ENCODE measurements at places on chromosomes 3 and 15.

GRCh38 chr3:102114264-102114979, 265.1 kb downstream of the NFKBIZ start:
- DNase-seq: no peak

DNA sequence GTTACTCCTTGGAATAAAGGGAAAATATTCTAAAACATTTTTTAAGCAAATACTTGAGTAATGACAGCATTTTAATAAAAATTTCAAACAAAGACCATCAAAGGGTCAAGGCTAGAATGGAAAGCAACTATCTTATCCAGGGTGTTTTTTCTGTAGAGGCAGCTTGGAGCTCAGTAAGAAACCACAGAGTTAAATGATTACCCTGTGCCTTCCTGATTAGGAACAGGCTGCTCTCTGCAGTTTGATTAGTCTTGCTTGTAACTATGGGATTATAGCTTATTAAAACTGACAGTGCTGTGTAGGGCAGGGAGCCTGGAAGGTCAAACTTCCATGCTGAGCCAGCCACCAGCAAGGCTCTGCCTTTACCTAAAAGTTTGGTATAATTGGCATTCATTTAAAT, 33.1 kb downstream of the QTRT2 start:
- no peak for DNase-seq

DNA sequence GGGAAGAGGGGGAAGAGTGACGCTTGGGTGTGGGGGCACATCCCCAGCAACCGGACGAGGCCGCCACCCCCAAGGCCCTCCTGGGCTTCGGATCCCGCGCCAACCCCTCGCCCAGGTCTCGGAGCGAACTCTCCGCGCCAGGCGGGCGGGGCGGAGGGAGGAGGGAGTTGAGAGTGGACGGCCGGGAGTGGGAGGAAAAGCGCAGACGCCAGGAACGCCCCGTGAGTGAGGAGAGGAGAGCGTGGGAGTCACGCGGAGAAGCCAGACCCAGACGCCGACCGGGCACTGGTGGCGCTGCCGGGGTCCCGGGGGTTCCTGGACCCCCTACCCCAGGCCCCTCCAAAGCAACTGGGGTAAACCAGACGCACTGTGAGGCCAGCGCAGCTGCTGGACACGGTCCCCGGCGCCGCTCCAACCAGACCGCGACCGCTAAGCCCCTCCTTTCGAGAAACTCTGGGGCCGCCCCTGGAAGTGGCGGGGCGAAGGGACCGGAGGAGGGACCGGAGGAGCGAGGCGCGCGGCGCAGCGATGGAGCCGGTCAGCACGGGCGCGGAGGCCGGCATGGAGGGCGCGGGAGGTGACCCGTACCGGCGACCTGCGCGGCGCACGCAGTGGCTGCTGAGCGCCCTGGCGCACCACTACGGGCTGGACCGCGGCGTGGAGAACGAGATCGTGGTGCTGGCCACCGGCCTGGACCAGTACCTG, at the start of gene EFCC1:
EFCC1 (plus strand) TSS at position 204 of the 705 bp plus-strand sequence; CDS start at position 529, 325 bp downstream.
- peak; percentile 92 for DNase-seq

DNA sequence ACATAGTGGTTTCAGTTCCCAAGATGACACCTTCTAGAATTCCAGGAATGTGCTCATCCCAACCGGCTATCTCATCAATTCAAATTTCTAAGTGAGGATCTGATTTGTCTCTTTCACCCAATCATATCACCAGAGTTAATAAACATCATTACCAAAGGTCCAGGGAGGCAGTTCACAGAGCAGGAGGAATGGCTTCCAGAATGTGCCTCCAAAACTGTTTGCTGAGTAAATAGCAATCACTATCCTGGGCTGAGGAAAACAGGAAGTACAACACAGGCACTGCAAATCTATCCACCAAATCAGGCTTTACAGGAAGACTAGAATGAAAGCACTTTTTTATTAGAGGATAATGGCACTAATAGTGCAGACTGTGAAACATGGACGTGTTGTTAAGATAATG, 61.5 kb downstream of the OSBPL10 start:
- DNase-seq: no peak

- peak; percentile 35 for DNase-seq
These were observed 97.2 kb upstream of the FLNB start for GRCh38 chr3:57910990-57911389.

- peak; percentile 18 for DNase-seq
These were observed 22.2 kb upstream of the DYNC1LI1 start for GRCh38 chr3:32592696-32593353.

DNA sequence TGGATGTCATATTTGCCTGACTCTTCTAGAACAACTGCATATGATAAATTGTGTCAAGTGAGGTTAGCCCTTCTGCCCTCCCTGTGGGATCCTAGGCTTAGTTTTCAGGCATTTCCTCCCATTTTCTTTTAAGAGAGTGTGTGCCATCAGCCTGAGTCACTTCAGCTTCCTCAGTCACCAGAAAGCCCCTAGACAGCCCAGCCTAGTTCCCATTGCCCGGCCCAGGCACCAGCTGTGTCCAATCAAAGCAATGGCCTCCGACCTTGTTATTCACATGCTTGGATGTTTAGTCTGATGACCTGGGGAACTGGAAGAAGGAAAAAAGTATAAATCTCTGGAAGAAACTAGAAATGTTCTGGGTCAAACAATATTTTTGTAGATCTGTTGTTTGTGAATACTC, 221.9 kb upstream of the LRIG1 start:
- no peak for DNase-seq

DNA sequence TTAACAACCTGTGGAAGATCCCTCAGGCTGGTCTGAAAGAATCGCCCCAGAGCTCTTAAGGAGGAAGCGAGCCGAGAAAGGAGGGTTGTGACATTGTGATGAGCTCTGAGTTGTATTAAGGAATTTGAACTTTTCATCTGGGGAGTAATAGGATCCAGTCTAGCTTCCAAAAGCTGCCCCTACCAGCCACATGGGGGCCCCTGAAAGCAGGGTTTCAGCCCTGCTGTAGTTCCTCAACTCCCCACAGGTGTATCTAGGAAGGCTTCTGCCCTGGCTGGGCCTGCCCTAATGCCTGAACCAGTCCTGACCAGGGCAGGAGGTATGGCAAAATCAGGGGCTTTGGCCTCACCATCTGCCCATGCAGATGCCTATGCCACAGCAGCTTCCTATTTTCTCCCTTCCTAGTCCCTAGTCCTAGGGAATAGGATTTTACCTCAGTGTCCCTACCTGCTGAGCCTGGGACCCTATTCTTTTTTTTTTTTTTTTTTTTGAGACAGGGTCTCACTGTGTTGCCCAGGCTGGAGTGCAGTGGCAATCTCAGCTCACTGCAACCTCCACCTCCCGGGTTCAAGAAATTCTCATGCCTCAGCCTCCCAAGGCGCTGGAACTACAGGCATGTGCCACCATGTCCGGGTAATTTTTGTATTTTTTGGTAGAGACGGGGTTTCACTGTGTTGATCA, 5.0 kb upstream of the AP3S2 start:
- DNase-seq: peak; percentile 74

Measured in neural progenitor cell (in vitro differentiated cells).